Fibroblast of skin of scalp (primary cell): ENCODE measurements at places on chromosomes 5 and 9.

DNA sequence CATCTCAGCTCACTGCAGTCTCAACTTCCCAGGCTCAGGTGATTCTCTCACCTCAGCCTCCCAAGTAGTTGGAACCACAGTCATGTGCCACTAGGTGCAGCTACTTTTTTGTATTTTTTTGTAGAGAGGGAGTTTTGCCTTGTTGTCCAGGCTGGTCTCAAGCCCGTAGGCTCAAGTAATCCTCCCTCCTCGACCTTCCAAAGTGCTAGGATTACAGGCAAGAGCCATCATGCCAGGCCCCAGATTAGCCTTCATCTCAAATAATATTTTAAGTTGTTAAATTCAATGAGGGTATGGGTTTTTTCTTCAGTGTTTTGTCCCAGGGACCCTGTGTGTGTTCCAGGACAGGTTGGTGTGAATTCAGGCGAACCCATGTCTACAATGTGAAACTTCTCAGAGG is 12.5 kb upstream of the RFESD start:
- DNase-seq = no peak

DNA sequence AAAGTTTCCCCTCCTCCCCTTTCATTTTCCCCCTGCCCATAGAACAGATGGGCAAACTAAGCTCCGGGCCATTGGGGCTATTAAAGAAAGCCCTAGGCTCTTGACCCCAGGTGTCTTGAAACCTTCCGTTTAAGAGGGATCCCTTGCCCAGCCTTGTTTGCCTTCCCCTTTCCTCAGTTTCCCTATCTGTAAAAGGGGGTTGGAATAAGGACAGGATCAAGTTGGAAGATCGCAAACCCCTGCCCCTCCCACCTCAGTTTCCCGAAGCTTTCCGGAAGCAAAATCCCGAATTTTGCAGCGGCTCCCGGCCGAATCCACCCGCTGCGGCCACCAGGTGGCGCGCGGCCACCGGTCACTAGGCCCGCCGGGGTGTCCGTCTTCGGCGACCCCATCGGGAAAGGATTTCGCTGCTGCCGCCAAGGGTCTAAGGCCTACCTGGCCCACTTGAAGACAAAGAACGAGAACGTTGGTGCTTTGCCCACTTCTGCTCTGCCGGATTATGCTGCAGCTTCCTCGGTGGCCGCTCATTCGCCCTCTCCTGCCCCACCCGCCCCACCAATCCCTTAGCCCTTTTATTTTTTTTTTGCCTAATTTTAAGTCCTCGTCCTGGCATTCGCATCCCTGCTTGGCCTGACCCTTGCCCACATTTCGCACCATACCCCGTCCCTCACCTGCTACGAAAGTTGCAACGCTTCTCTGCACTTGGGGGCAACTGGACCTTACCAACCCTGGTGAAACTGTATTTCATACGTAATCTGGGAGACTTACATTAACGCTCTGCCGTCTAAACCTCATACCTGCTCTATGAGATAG is 962 bp upstream of the NR6A1 start:
- DNase-seq = peak; percentile 75

GRCh38 chr5:131067636-131068035 is 97.4 kb downstream of the HINT1 start:
- no peak for DNase-seq

DNA sequence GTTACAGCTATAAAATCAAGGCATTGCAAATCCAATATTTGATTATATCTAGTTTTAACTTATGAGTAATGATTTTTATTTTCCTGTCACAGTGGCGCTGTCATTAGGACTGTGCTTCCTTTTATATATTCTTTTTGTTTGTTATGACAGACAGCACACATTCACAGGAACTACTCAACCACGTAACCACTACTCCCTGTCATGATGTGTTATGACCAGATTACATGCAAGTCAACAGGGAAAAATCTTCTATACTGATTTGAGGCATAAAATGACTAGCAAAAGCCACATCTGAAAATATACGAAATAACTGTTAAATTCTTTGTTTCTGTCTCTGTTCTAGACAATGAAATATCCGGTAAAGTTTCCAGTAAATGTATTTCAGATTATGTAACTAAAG is 25.4 kb downstream of the SREK1 start:
- DNase-seq = peak; percentile 11
